ENCODE measurements at places on chromosomes 1 and 21. TPM values are rescaled to one million over a fixed set of nuclear protein-coding genes. Genes with fewer than 3 reads are reported as not detected.

KCNA2 gene
- total RNA-seq: 0.29 TPM

SYT14 gene
- total RNA-seq: not detected

EIF3I gene
- 91.0 TPM for total RNA-seq

ADORA3 gene
- total RNA-seq: 0.39 TPM

GPR52 gene
- 15.6 TPM for total RNA-seq

WNT3A gene
- not detected for total RNA-seq

FNDC5 gene
- 0.76 TPM for total RNA-seq

SLC5A9 gene
- total RNA-seq: not detected

LMX1A gene
- total RNA-seq: not detected

Measured in B cell (primary cell).